Stimulated activated CD8-positive, alpha-beta memory T cell treated with anti-CD3 and anti-CD28 coated beads, Interleukin-7, amount 100 ng/mL, for 1 hour (primary cell): ENCODE measurements at places on chromosomes 5 and 9.

DNA sequence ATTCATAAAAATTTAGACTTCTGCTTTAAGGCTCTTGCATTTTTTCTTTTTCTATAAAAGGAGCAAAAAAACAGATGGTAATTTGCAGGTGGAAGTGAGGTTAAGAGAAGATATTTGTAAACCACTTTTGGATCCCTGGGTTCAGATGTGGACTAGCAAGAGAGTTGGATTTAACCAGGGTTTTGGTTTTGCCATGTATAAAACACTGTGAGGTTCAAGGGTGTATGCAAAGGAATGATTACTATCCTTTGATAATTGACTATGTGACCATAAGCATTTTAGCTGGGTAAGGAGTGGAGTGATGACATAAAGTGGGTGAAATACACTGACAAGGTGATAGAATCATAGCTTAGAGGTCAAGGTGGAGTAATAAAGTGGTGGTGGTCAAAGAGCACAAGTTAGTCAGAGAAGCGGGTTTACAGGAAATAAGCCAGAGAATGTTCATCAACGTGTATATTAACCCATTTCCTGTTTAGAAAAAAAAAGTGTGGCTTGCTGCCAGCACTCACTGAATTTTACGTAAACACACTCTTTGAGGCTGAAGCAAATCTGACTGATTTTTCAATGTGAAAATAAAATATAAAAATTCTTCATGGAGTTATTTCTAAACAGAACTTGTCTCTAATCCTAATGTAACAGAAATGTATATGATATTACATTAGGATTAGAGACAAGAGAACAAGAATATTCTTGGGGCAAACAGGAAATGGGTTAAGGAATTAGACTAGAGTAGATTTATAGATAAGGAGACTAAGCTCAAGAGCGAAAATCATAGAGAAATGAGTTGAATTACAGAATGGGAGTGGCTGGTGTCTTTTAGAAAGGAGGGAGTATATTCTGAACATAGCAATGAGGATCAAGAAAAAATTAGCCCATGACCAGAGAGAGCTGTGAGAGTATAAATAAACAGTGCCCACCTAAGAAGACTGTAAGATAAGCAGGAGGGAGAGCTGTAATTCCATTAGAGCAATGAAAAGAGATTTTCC, 74.5 kb downstream of the CDKN2A start:
- no peak for DNase-seq

- no peak for DNase-seq
Observed at GRCh38 chr5:173015192-173015591, 31.6 kb downstream of the ATP6V0E1 start.

- DNase-seq: no peak
Observed at GRCh38 chr9:565528-565927, 276.0 kb upstream of the DMRT1 start.

DNA sequence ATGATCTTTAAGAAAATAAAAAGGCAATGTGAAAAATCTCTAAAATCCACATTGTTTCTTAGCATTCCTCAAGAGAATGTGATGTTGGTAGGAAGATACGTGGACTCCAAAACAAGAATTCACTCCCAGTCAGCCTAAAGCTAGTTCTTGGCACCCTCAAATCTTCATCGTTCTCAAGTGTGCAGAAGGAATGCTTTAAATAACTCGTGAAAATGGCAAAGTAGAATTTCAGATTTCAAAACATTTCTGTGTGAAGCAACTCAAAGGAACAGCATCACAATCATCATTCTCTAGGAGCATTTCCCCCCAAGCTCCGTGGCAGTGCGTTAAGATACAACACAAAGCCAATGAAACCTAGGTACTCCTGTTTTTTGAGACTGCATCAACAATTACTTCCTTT, 185.1 kb upstream of the DMAC1 start:
- no peak for DNase-seq

GRCh38 chr5:117475919-117476318, 901.3 kb upstream of the SEMA6A start:
- no peak for DNase-seq

GRCh38 chr5:41878173-41878572, 7.9 kb upstream of the OXCT1 start:
- no peak for DNase-seq

- no peak for DNase-seq
Observed at GRCh38 chr5:136040746-136041415, 12.1 kb downstream of the TGFBI start.

- no peak for DNase-seq
Observed at GRCh38 chr5:142727735-142728047, 41.8 kb upstream of the FGF1 start.

GRCh38 chr9:125509476-125509875, 197.5 kb downstream of the MAPKAP1 start:
- no peak for DNase-seq

- DNase-seq: no peak
Observed at GRCh38 chr9:95306819-95307218, 10.7 kb downstream of the FANCC start.

DNA sequence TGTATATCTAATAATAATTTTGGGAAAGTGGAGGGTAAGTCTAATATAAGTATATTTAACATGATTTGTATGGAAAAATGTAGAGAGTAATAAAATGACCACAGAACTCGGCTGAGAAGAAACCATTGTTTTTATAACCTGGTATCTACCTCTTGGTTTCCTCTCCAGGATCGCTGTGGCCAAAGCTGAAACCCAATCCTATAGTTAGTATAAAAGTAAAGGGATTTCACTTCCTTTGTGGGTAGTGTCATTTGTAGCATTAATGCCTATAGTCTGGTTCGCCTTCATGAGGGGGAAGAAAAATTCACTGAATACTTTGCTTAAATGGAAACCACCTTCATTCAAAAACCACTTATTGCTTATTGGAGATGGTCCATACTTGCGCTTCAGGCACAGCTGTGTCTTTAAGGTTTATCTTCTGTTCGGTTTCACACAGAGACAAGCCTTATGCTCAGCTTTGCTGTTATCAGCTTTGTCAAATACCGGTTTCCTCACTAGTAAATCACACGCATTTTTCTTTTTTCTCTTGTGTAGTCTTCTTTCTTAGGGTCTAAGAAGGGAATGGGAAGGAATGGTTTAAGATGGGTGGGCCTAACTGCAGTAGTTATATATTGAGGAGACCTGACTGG, 12.1 kb downstream of the PIK3R1 start:
- no peak for DNase-seq

GRCh38 chr5:1726469-1726865, 73.2 kb downstream of the MRPL36 start:
- DNase-seq: no peak
